ENCODE measurements at places on chromosomes 16 and 17.
A peak's percentile ranks its signal among the peaks of the same experiment; 100 is the strongest.

DNA sequence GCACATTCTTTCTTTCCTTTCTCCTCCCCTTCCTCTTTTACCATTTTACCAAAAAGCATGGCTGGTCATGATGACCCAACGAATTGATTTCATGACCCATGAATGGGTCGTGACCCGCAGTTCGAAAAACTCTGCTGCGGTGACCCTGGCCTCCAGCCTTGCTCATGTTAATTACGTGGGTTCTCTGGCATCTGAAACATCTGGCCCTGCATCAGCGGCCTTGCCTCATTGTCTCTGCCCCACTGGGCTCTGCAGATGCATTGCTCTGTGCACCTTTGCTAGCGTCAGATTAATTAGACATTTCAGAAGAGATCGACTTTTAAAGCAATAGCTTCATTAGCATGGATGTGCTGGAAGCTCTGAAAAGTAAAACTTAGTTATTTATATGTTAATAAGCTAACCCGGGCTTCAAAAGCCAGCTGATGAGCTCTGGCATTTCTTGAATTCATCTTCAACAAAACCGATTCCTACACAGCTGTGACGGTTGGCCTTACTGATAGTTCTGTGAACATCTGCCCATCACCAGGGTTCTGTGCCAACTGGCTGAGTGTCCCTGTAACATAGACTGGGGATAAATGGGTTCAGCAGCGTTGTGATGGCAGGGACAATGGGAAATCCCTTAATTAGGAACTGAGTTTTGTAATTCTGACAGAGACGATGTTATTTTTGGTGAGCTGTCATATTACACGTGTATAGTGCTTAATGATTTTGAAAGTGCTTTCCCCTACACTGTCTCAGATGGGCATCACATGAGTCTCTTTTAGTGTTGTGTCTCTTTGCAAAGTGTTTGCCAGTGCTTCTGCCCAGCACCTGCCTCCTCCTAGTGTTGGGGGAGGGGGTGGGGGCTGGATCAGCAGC, 225.9 kb upstream of the EEF2KMT start:
- DNase-seq, result no peak

- no peak for DNase-seq
Measured at GRCh38 chr17:33974276-33974675, 280.8 kb upstream of the CCL2 start.

GRCh38 chr16:66144641-66145040, 221.8 kb upstream of the CDH5 start:
- no peak for DNase-seq

DNA sequence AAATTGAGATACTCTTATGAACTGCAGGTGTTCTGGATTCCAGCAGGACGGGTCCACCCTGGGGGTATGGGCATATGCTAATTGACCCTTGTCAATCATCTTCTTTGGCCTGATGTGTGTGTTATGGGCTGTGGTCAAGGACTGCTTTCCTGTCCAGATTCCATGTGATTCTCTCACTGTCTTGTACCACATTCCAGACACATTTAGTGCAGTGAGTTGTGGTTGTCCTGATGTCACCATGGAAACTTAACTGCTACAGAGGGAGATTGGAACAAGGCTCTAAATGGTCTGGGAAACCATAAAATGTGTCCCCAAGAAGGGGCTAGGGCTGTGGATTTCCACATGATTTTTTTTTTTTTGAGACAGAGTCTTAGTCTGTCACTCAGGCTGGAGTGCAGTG, 367.4 kb downstream of the UTP18 start:
- no peak for DNase-seq

DNA sequence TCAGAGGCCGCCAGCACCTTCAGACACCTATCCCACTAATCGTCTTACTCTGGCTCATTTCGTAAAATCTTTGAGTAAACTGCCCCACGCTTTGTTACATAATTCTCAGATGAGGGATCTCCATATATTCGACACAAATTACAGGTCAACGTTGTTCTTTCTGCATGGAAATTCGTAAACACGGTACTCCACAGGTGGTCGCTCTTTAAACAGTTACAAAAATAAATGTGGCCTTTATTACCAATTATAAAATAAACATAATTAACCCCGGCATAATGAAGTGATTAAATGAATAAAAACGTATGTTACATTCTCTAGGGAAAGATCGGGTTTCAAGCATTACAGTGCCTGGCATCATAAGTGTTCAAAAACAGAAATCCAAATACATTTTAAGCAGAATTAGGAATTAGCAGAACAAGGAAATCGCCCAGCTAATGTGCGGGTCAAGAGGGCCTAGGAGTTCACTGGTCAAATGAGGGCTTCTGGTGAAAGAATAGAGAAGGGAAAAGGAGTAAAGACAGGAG, 943 bp upstream of the PIP4K2B start:
- no peak for DNase-seq

GRCh38 chr17:69480245-69480644, 65.7 kb downstream of the MAP2K6 start:
- no peak for DNase-seq

DNA sequence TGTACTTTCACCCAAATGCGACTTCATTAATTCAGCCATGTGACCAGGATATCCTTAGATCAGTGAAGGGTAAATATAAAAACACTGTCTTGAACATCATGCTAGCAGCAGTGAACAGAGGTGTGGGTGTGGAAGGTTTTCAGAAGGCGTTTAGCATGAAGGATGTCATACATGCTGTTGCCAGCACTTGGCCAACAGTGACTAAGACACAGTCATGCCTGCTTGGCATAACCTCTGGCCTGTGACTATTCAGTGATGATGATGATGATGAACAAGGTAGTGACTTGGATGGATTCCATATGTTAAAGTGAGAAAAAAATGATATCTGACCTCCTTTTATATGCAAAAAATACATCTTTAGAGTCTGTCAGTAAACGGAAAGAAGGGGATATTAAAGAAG, 97.9 kb downstream of the MAP2K4 start:
- DNase-seq, result no peak

DNA sequence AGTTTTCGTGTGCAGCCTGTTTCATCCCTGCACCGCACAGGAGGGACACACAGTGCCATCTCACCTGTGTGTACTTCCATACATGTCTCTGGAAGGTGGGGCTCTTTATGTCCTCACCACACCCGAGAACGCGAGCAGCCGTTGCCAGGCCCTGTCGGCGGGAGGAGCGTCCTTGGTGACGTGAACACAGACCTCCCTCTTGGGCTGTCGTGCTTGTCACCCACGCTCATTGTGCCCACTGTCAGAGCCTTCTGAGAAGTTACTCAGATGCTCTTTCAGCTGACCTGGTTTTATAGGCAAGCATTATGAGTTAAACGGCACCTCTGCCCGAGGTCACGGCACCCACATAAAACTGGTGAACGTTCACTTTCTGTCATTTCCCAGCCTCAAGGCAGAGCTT, 40.2 kb downstream of the ZNF750 start:
- DNase-seq, result no peak

- no peak for DNase-seq
Measured at GRCh38 chr17:64278614-64279013, 15.6 kb upstream of the TEX2 start.

GRCh38 chr16:58336332-58337089, 41.7 kb upstream of the PRSS54 start:
- peak; percentile 21 for DNase-seq

- no peak for DNase-seq
Measured at GRCh38 chr17:16027708-16028584, 28.3 kb downstream of the TTC19 start.

- DNase-seq, result no peak
Measured at GRCh38 chr16:15739950-15740349, 89.9 kb downstream of the NDE1 start.

DNA sequence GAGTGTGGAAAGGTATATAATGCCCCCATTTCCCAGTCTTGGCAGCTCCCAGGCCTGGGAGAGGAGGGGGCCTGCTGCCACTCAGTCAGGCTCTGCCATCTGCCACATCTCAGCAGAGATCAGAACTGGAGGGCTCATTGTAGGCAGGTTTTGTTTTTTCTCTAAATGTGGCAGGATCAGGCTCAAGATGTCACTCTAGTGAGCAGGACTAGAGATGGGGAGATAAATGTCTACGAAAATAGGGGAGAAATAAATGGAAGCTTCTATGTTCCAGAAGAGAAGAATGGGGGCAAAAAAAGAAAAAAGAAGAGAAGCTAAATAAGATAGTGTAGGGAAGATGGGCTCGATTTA, 13.9 kb downstream of the NXPH3 start:
- no peak for DNase-seq

GRCh38 chr16:21523411-21524067, 75.8 kb upstream of the METTL9 start:
- no peak for DNase-seq

GRCh38 chr16:35252356-35252936, 1793.0 kb downstream of the TP53TG3F start:
- DNase-seq, result no peak

GRCh38 chr16:50193594-50193993, 40.5 kb downstream of the TENT4B start:
- DNase-seq, result no peak

GRCh38 chr17:65542610-65543009, 18.8 kb downstream of the AXIN2 start:
- no peak for DNase-seq

- DNase-seq, result no peak
Measured at GRCh38 chr17:78884148-78884825, 18.7 kb downstream of the CEP295NL start.

- DNase-seq, result no peak
Measured at GRCh38 chr16:57357330-57358085, 1.1 kb upstream of the CCL22 start.

DNA sequence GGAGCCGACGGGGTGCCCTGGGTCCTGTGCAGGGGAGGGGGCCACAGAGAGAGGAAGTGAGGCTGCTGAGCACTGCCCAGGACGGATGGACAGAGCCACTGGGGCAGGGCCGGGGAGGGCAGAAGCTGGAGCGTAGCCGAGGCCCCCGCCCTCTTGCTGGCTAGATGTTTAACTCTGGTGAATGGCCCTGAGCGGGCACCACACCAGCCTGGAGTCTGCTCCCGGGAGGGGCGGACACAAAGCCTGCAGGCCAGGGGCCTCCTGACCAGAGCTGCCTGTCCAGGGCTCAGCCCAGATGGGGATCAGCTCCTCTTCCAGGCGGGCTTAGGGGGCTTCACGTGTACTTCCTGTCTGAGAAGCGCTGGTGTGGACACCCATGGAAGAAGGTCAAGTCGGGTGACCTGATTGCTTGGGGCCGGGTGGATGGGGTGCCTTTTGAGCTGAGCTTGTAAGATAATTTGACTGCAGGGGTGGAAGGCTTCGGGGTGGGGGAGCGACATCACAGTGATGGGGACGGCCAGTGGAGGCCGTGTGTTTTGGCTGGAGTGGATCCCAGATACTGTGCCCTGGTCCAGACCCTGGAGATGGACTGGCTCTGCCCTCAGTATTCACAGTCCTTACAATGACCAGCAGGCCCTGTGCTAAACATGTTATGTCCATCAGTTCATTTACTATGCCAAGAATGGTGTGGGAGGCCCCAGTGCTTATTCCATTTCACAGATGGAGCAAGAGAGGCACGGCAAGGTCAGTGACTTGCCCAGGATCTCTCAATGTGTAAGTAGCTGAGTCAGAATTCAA, 33.7 kb upstream of the CIBAR2 start:
- no peak for DNase-seq

GRCh38 chr17:78737332-78737731, 44.7 kb downstream of the CYTH1 start:
- no peak for DNase-seq

- no peak for DNase-seq
Measured at GRCh38 chr17:12744298-12744697, 45.0 kb upstream of the ARHGAP44 start.

- DNase-seq, result no peak
Measured at GRCh38 chr16:73670836-73671820, 623.2 kb upstream of the ZFHX3 start.

DNA sequence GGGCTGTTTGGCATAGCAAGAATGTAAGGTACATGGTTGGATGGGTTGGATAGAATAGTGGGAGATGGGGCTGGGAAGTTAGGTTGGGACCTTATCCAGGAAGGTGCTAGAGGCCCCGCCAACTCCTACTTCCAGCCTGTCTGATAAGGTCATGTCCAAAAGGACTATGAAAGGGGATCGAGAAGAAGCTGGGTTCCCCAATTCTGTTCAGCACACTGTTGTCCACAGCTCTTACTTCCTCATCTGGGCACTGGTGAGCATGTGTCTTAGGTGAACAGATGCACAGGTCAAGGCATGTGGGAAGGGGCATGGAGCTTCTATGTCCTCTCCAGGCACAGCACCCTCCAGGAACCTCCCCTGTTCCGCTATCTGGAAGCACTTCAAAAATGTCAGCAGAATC, 5.6 kb upstream of the ULK2 start:
- no peak for DNase-seq

GRCh38 chr16:81575307-81575706, 130.7 kb downstream of the CMIP start:
- no peak for DNase-seq

DNA sequence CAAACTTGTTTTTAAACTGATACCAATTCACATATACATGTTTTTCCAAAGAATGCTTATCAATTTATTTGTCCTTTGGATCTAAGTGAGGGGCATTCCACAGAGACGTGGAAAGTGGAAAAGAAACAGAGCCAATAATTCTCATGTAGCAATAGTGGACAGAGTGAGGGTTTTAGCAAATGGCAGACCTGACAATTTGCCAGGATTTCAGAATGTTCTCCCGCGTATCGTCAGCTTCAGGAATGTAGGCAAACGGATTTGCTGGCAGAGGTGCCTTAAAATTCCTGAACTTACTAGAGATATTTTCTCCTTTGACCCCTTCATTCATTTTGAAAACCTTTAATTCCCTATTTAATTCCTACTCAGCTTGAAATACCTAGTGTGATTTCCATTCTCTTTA, 193.4 kb upstream of the CPHXL start:
- DNase-seq, result no peak

DNA sequence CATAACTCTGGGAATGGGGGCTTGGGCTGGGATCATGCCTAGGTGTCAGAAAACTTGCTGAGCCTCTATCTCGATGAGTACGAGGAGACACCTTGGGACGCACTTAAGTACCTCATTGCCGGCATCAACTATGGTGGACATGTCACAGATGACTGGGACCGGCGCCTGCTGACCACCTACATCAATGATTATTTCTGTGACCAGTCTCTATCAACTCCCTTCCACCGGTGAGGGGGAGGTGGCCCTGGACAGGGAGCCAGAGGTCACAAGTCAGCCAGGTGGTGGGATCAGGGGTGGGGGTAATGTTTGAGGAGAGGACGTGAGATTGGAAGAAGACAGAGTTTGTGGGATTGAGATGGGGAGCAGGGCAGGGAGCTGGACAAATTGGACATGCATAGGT, 3.4 kb upstream of the KDM6B start:
- DNase-seq, result no peak

GRCh38 chr17:31490019-31490650, 98.7 kb downstream of the RAB11FIP4 start:
- DNase-seq, result no peak

GRCh38 chr17:67443931-67444595, 67.0 kb downstream of the PITPNC1 start:
- no peak for DNase-seq

GRCh38 chr17:27224526-27225315, 69.2 kb upstream of the WSB1 start:
- no peak for DNase-seq

GRCh38 chr17:3510090-3510489, 34.3 kb downstream of the ASPA start:
- no peak for DNase-seq

- DNase-seq, result no peak
Measured at GRCh38 chr17:77755410-77755963, 203.0 kb upstream of the TNRC6C start.
